ENCODE measurements at places on chromosomes 16 and 17.
A peak's percentile ranks its signal among the peaks of the same experiment; 100 is the strongest.

DNA sequence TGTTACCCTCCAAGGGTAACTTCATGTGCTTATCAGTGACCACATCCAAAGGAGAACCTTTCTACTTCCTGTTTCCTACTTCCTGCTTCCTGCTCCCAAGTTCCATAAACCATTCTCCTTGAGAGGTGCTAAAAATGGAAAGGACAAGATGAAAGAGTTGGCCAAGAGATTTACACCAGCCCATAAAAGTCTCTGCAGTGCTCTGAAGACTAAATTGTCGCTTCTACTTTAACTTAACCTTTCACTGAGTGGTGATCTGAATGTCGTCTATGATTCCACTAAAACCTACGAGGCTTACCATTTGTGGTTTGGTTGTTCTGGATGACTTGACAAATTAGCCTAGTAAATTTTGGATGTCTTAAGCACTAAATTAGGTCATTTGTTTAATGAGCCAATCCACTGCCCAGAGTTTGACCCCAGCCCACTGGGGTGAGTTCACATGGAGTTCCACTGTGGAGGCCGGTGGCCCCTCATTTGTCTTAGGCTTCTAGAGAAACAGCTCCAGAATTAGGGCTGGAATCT, 333.1 kb downstream of the FOXL1 start:
- no peak for DNase-seq

DNA sequence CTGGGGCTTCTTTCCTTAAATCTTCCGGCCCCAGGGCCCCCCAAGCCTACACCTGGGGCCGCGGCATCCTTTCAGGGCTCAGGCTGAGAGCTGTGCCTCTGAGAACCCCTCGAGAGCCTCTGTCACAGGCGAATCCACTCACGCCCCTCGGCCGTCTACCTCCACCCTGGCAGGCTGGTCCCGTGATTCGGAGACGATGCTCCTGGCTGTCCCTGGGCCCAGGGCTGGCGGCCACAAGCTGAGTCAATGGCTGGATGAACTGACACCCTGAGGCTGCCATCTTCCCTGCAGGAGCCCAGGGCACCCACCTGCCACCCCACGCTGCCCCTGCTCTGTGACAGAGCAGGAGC, 4.4 kb downstream of the TEPSIN start:
- DNase-seq, result no peak

- DNase-seq, result no peak
Observed at GRCh38 chr16:6777624-6778023, 555.0 kb upstream of the RBFOX1 start.

DNA sequence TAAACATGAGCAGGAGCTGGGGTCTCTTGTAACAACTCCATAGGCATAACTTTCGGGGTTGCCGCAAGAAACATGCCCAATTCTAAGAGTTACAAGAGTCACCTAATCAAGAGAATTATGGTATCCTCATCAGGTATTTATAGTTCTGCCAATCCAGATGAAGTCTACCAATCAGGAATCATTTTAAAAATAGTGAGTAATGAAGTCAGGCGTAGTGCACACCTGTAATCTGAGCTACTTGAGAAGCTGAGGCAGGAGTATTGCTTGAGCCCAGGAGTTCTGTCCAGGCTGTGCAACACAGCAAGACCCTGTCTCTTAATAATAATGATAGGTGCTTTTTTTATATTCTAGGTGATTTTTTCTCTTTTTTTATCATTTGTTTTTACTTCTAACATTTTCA, 128.5 kb upstream of the RBL2 start:
- DNase-seq, result no peak

DNA sequence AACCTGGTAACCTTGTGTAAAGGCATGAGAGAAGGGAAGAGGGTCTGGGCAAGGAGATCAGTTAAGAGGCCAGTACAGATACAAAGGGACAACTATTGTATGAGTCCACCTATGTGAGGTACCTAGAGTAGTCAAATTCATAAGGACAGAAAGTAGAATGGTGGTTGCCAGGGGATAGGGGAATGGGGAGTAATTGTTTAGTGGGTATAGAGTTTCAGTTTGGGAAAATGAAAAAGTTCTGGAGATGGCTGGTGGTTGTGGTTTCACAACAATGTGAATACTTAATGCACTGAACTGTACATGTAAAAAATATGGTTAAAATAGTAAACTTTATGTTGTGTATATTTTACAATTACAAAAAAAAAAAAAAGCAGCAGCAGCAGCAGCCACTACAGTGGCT, 49.4 kb downstream of the SNTB2 start:
- DNase-seq, result no peak

GRCh38 chr17:787641-788221, 5.6 kb downstream of the MRM3 start:
- no peak for DNase-seq

- DNase-seq, result no peak
Observed at GRCh38 chr16:72873853-72874252, 174.1 kb downstream of the ZFHX3 start.

DNA sequence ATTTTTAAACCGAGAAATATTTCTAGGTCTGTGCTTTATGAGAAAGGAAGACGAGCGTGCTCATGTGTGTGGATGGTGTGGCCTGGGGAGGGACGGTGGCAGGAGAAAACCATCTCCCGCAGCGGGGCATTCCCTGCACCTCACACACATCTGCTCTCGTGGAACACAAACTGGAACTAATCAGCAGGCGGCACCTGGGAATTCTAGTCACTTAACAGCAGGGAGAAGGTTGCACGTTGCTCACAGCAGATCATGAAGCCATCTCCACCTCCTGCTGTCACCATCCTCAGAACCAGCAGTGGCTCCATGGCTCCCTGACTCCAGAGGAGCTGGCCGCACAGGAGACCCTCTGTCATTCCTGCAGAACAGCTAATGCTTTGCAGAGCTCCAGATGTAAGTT, 35.2 kb downstream of the ADCY9 start:
- DNase-seq, result no peak

DNA sequence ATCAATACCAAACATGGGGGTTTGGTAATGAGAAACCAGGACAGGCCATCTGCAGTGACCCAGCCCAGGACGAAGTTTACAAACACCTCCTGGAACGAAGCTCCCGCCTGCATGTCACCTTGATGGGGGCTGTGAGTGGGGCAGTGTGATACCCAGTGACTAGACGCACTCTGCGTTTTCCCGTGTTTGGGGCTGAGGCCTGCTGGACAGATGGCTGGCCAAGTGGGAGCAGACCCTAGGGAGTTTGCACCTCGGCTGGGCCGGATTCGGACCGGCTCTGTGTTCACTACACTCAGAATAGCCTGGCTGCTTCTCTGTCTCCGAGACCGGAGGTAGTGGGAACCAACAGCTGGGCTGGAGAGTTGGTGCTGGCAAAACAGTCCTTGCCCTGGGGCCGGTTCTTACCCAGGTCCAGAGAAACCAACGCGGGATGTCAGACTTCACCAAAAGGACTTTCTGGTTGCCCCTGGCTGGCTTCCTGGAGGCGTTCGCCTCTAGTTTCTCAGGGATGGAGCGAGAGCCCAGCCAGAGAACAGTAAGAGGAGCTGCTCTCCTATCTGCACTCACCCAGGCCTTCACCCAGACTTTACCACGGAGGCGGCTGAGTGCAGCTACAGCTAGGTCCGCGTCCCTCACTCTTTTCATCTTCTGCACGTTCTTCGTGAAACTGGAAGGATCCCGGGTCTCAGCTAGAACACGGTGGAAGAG, 20.4 kb downstream of the CARHSP1 start:
- no peak for DNase-seq

GRCh38 chr17:16353317-16354174, at the start of gene CENPV:
TSS of gene CENPV (minus strand) at chr17:16353469. CDS start at chr17:16353436, 33 bp downstream.
- peak; percentile 77 for DNase-seq

DNA sequence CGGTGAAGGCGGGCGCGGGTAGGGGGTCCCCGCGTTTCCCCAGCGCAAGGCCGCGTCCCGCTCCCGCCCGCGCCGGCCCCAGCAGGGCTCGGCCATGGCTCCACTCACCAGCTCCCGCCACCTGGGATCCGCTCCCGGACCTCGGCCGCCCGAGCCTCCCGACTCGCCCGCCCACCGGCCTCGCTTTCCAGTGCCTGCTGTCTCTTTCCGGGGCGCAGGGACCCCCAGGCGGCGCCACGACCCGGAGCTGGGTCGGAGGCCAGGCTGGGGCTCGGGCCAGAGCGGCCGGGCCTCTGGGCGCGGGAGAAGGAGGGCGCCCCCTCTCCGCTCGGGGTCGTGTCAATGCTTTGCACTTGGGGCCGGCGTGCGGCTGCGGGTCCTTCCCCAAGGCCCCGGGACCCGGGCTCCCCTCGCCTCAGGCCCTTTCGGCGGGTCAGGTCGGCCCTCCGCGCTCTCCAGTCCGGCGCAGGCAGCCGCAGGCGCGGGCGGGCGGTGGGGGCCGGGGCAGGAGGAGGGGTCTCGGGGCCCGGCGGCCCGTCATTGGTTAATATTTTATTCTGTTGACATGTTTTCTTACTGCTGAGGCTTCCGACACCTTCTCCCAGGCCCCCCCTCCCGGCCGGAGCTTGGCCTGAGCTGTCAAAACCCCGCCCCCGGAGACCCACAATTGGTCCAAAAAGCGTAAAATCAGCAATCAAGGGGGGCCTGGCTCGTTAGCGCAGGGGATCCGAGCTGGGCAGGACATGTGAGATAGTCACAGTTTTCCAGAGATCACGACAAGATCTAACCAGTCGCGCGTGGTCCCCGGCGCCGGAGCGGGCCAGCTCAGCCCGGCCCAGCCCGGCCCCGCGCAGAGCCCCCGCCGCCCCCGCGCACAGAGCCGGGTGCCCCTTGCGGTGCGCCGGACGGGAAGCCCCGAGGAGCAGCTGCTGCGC, at the start of gene TBX2:
TSS of gene TBX2 (plus strand) at position 713 of the 935 bp plus-strand sequence. CDS start 334 bp downstream, outside the sequence.
- peak; percentile 20 for DNase-seq

- DNase-seq, result no peak
Observed at GRCh38 chr16:12527071-12527470, 276.6 kb downstream of the CPPED1 start.

DNA sequence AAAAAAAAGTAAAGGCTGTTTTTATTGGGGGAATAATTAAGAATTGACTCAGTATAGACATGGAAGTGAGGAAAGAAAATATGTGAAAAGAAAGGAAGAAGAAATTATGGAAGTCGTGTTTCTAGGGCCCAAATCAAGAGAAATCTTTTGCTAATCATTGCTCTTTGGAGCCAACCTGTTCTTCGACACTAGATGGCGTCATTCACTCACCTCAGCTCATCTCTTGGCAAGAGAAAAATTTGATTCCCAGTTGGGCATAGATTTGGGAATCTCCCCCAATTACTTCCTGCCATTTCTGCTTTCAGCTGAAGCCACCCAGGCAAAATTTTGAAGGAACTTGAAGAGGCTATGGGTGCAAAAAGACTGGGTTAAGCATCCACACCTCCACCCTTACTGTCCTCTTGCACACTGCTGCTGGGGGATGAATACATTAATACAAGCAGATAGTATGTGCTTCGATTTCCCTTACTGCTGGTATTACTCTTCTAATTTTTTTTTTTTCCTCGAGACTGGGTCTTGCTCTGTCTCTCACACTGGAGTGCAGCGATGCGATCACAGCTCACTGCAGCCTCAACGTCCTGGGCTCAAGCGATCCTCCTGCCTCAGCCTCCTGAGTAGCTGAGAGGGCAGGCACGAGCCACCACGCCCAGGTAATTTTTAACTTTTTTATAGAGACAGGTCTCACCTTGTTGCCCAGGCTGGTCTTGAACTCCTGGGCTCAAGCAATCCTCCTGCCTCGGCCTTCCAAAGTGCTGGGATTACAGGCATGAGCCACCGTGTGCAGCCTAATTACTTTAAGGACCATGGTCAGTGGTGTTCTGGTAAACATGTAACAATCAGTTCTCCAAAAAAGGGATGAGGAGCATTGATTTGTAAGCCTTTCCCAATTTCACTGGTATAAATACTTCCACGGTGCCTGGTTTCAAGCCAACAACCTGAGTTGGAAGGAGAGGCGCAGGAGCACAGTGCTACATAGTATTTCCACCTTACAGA, 13.5 kb downstream of the PSMD7 start:
- peak; percentile 17 for DNase-seq

GRCh38 chr17:613725-614124, 100.9 kb downstream of the VPS53 start:
- DNase-seq, result no peak
